ENCODE measurements at places on chromosomes 13 and 19.

DNA sequence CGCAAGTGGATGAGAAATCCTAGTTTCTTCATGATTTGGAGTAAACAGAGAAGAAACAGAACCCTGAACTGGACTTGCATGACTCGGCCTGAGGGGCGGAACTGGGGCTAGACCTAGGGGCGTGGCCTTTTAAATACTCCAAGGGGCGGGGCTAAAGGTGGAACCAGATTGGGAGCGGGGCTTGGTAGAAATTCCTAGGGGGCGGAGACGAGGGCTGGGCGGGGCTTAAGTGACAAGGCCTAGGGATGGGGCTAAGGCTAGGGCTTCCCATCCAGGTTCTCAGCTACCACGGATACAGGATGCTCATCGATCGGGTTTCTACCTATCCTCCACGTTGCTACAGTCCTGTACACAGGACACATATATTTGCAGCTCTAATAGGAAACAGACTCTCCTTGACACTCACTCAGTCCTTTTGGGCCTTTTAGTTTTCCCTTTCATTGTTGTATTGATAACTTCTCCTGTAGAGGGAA lies 372 bp upstream of the ZNF699 start:
- no peak for DNase-seq

DNA sequence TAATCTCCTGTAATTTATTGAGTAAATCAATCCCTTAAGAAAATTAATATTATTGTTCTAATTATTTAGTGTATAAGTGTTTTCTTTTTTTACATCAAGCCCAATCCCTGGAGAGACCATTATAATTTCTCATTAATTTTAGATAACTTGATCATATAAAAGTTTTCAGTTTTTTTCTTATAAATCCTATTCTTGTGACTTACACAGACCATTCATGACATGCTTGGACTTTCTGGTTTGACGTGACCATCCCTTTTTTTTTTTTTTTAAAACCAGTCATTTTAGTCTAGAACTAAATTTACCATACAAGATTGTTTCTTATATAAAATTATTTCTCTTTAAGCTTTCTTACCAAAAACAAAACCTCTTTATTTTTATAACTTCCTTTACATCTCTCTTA lies 5.4 kb upstream of the MTRF1 start:
- DNase-seq, result no peak

- DNase-seq, result no peak
Observed at GRCh38 chr19:6828698-6829633, 56.5 kb downstream of the VAV1 start.

- no peak for DNase-seq
Observed at GRCh38 chr13:100182900-100183490, 94.1 kb downstream of the PCCA start.

DNA sequence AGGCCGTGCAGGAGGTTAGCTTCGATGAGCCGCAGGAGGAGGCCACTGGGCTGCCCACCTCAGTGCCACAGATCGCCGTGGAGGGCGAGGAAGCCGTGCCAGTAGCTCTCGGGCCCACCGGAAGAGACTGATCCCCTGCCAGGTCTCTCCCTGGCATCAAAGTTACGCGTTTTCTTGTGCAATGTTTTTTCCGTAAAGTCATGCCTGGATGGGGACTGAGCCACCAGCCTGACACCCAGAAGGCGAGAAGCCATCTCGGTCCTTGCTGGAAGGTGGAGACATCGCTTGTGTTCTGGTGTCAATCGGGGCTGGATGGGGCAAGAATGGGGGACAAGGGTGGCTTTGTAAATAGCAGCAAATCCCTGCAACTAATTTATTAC lies 3.4 kb upstream of the PIK3R2 start:
- no peak for DNase-seq

- DNase-seq, result no peak
Observed at GRCh38 chr19:6161271-6161850, 25.9 kb downstream of the ACSBG2 start.

DNA sequence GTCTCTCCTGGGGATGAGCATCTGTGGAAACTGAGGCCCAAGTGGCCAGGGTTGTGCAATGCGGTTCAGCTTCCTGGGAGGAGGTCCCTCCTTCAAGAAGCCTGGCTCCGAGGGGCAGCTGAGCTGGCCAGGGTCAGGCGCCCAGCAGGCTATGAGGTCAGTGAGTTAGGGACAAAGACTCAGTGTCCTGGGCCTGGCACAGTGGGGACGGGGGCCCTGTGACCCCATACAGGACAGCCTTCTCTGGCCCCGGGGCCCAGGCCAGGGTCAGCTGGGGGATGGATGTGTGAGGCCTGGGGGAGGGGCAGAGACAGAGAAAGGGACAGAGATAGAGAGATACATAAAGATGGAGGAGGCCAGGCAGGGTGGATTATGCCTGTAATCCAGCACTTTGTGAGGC lies 3.0 kb upstream of the IL12RB1 start:
- DNase-seq, result no peak

- DNase-seq, result no peak
Observed at GRCh38 chr13:57408312-57408711, 223.2 kb upstream of the PCDH17 start.

DNA sequence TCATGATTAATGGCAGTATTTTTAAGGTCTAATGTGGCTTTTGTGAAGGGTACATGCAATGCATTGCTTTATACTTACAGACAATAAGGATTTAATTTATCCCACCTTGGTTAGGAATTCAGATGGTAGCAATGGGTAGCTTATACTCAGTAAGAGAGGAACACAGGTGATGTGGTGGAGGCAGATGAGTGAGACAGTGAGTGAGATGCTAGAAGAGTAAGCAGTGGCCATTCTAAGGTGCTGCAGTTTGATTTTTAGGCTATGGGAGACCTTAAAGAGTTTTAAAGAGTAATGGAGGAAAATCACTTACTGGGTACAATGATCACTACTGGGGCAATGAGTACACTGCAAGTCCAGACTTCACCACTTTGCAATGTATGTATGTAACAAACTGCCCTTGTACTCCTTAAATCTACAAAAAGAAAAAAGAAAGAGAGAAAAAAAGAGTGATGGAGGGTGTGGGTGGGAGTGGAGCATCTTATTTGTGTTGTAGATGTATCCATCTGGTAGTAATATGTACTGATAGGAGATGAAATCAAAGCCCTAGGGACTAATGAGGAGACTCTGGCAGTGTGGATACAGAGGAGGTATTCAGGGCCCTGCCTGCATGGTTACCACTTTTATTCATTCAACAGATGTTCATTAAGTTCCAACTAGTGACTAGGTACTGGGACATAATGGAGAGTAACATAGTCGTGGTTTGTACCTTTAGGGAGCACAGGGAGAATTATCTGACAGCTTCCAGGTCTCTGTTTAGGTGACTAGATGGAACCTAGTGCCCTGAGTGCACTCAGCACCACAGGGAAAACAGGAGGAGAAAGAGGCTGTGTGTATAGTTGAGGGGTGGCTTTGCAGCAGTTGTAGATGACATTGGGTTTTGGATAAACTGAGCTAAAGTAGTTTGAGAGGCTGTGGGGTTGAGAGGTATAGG lies 99.0 kb downstream of the GPC6 start:
- DNase-seq, result no peak

DNA sequence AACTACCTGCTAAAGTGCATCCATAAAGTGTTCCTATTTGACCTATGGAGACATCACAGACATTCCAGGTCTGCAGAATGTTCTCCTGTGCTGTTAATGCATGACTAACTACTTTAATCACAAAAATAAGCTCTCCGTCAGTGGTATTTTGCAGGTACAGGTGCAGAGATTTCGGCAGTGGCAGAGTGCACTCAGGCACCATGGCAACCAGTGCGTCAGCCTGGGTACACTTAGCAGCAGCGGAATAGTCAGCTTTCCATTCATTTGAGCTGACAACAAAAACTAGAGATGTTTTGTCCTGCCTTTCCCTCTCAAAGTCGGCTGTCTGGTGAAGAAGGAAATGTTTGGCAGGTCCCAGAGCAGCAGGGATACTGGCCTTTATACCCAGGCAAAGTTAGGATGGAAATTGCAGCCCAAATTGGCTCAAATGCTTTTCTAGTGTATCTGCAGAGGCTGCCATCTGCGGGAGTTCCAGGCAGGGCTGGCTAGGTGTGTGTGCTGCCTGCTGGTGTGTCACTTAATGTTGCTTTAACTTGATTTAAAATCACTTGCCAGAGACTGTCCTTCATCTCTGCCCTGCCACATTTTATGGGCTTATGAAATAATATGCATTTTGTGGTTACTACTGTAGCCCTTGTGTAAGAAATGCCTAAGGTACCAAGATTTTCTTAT lies 195.8 kb downstream of the RAP2A start:
- DNase-seq, result no peak

DNA sequence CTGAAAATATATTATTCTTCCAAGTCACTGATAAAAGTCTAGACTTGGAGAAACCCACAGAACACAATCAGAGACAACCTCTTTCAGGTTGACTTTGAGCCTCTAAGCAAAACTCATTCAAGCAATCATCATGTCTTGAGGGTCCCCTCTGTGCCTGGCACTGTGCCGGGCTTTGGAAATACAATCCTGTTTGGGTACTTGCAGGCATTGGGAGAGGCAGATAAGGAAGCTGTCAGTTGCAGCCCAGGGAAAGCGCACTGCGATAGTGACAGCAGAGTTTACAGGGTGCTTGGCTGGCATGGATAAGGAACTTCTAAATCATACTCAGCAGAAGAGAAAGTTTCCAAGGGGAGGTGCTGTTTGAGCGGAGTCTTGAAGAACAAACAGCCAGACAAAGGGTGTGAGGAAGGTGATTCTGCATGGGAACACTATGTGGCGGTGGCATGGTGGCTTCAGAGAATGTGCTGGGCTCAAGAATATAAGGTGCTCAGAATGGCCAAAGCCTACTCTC lies 9.1 kb downstream of the SERP2 start:
- DNase-seq, result no peak

DNA sequence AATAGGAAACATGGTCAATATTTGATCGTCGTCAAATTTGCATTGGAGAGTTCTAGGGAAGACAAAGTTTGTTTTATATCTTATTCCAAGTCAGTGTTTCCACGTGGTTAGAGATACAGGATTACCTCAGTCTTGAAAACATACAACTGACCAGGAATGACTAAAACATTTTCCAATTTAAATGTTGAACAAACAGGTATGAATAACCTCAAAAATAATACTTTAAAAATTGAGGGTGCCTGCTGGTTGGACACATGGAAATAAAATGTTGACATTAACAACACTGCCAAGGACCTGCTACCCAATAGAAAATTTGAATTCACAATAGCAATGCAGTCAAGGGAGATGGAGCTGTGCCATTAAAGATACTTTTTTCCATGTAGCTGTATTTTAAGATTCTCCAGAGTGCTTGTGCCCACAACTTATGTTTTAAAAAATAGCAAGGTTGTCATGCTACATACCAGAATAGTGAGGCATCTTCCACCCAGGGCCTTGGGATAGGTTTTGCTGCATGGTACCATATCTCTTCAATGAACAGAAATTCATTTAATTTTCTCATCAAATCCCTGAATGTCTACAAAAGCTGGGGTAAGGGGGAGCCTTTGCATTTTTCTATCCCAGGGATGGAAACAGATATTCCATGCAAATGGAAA lies 260.8 kb downstream of the EFNB2 start:
- DNase-seq, result no peak

GRCh38 chr19:41811036-41811435 lies 14.6 kb downstream of the CEACAM3 start:
- no peak for DNase-seq

DNA sequence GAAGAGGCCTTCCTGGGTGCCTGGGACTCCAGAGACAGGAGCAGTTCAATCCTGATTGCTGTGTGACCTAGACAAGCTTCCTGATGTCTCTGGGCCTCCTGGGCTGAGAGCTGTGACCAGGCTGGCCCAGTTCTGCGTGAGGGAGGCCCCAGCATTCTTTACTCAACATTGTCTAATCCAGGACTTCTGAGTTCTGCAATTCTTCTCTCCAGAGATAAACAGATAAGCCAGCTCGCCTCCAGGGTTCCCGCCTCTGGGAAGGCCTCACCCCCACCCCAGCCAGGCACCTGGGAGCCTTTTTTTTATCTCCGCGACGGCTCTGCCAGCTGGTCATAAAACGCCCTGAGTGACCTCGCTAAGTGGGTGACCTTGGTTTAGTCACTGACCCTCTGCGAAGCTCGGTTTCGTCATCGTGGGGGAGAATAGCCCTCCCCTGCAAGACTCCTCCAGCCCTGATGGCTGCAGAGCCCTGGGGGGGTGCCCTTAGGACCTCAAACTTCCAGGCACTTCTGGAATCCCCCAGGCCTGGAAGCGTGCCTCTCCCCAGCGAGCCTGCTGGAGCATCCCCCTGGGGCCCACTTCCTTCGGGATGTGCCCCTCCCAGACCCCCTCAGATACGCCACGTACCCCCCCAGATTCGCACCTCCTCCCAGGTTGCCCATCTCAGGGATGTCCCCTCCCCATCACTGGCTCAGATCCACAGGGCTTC lies 1.9 kb downstream of the SULT2B1 start:
- DNase-seq, result no peak

GRCh38 chr19:4495471-4495870 lies 22.8 kb downstream of the PLIN4 start:
- DNase-seq, result no peak

DNA sequence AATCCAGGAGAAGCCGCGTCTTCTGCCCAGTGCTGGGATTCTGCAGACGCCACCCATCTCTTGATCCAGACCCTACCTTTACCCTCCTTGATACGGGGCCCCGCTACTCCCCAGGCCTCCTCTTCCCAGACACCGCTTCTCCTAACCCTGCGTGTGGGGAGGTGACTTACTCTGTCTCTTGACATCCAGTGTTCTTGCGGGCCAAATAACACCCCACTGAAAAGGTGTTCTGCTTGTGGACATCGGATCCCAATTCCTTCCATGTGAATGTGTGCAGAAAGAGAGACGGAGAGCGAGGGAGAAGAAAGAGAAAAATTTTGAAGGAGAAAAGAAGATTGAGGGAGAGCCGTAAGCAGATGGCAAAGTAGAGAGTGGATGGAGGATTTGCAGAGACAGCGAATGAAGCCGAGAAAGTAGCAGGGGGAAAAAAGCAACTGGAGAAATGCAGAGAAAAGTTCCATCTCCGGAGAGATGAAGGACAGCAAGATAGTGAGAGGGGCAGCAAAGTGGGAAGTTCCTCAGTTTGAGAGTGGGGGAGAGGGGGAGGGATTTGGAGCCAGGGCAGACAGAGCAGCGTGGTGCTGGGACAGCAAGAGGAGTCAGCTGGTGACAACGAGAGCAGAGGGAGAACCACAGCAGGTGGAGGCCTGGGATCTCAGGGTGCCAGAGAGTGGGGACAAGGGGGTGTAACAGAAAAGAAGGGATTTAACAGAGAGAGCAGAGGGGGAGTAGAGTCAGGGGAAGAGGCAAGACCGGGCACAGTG lies 814 bp downstream of the ZNF480 start:
- DNase-seq, result no peak

GRCh38 chr13:54633456-54633855 lies 1604.8 kb downstream of the OLFM4 start:
- DNase-seq, result no peak

- DNase-seq, result no peak
Observed at GRCh38 chr13:44287958-44288357, 85.7 kb upstream of the SERP2 start.

Measured in stimulated activated CD8-positive, alpha-beta memory T cell treated with anti-CD3 and anti-CD28 coated beads, Interleukin-7, amount 100 ng/mL, for 1 hour (primary cell).